ENCODE measurements at places on chromosomes 2 and 18.

- DNase-seq = no peak
Measured at GRCh38 chr2:142069251-142069888, 61.4 kb downstream of the LRP1B start.

GRCh38 chr2:24871852-24872333 lies 48.1 kb downstream of the ADCY3 start:
- no peak for DNase-seq

- no peak for DNase-seq
Measured at GRCh38 chr18:44957461-44957860, 276.8 kb downstream of the SETBP1 start.

DNA sequence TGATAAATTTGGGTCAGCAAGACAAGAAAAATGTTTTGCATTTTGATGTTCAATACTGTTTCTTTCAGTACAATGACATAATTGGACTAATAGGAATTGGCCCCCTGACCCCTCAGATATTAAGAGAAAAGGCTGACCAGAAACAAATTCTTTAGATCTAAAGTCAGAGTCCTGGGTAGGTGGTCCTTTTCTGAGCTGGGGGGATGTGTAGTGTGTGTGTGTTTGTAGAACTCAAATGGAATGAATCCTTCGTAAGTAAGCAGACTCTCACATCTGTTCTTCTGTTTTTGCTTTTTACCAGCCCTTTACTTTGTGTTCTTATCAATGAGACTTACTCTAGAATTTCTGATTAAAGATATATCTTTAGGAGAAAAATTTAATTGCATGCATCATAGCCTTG lies 327.7 kb downstream of the TGIF1 start:
- no peak for DNase-seq

GRCh38 chr2:25301453-25302352 lies 40.0 kb downstream of the DNMT3A start:
- DNase-seq = peak; percentile 87

- DNase-seq = no peak
Measured at GRCh38 chr2:206657087-206657486, 14.8 kb downstream of the FAM237A start.

DNA sequence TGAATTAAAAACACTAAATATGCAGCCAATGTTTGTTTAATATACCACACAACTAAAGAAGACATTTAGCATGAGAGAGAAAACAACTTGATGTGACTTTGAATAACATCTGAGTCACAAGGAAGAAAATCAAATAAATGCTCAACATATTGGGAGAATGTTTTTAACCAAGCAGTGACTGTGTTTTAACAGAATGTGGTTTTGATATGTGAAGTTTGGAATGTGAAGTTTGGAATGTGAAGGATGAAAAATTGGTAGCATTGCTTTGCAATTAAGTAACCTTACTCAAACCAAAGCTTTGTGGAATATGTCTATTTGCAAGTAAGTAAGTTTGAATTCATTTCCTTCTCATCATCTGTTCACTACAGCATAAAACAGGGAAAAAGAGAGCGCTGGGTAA lies 128.2 kb upstream of the DNAJC10 start:
- DNase-seq = peak; percentile 92

DNA sequence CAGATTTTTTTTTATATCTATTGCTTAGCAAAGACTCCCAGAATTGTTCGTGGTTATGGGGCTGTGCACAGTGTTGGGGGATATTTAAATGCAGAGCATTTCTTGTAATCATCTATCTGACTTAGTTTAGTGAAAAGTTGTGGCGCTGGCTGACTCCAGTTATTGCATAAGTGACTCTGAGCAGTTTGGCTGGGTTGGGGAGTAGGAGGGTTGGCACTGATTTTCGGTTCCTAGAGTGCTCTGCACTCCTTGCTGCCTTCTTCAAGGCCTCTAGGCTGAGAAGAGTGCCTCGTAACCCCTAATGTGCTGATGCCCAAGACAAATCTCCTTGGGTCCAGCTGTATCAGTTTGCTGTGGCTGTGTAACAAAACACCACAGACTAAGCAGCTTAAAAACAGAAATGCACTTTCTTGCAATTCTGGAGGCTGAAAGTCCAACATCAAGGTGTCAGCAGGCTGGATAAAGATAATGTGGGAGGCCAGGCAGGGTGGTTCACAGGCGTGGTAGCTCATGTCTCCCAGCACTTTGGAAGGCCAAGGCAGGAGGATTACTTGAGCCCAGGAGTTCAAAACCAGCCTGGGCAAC lies 6.5 kb upstream of the IMPA2 start:
- DNase-seq = no peak

- no peak for DNase-seq
Measured at GRCh38 chr2:205887637-205888036, 198.3 kb downstream of the INO80D start.

DNA sequence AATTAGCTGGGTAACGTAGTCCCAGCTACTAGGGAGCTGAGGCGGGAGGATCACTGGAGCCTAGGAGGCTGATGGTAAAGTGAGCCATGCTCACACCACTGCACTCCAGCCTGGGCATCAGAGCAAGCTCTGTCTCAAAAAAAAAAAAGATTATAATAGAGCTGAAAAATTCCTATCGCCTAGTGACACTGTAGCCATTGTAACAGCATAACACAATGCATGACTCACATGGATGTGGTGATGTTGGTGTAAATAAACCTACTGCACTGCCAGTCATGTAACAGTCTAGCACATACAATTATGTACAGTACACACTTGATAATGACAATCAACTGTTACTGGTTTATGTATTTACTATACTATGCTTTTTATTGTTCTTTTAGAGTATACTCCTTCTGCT lies 39.6 kb downstream of the MGAT4A start:
- DNase-seq = no peak

DNA sequence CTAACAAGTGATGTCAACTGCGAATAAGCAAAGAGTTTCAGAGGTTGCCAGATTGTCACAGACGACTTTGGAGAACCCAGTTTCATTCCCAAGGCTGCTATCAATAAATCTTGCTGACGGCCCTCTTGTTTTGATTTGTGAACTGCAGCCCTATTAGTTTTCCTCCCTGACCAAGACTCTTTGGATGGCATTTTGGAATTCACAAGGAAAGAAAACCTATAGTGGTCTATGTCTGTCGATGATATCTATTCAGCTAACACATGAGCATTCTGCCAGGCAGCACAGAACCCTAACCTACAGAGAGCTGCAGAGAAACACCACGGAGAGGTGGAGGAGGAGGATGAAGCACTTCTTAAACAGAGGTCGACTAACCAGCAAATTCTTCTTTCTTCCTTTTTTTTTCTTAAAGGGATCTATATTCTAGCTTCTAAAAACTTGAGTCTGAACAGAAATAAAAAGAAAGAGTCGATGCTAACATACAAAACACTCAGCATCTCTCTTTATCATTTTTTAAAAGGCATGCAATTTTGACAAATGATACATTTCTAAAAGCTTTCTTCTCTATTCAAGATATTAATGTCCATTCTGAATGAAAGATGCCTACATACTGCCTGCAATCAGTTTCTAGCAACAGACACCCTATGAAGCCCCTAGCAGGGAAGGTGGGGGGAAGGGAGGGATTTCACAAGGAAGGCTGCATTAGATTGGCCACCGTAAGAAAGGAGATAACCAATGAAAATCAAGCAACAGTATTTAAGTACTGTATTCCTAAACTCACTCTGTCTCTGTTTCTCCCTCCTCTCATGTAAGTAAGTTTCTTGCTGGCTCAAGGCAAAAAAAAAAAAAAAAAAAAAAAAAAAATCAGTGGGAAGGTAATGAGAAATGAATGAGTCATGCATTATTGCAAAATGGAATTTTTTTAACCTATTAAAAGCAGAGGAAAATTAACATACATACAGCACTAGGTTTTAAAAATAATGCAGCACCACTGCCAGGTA lies 83.0 kb upstream of the CHRNA1 start:
- DNase-seq = peak; percentile 80

GRCh38 chr2:86562922-86563649 lies at the start of gene CHMP3:
Gene CHMP3 (minus strand): TSS chr2:86563443. CDS start chr2:86563348, 95 bp downstream.
- DNase-seq = peak; percentile 97

- no peak for DNase-seq
Measured at GRCh38 chr2:129884221-129884786, 95.2 kb upstream of the RAB6C start.

GRCh38 chr2:13676269-13676668 lies 956.2 kb upstream of the LRATD1 start:
- no peak for DNase-seq

DNA sequence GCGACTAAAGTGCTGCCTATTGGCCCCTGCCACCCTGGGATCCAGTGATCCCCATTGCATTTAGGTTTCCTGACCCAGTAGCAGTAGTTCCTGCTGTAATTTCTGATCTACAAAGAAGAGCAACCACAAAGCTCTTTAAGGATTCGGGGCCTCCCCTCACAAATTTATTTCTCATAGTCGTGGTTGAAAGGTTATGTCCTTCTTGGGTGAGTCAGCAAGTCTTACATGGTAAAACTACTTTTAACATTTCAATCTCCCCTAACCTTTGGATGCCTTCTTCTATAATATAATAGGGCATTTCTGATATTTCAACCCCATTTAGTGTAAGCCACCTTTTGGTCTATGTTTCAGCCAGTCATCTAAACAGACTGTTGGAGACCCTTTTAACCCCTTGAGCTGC lies 14.9 kb downstream of the PIKFYVE start:
- DNase-seq = peak; percentile 67

GRCh38 chr2:174785481-174785880 lies 21.2 kb upstream of the CHRNA1 start:
- no peak for DNase-seq

DNA sequence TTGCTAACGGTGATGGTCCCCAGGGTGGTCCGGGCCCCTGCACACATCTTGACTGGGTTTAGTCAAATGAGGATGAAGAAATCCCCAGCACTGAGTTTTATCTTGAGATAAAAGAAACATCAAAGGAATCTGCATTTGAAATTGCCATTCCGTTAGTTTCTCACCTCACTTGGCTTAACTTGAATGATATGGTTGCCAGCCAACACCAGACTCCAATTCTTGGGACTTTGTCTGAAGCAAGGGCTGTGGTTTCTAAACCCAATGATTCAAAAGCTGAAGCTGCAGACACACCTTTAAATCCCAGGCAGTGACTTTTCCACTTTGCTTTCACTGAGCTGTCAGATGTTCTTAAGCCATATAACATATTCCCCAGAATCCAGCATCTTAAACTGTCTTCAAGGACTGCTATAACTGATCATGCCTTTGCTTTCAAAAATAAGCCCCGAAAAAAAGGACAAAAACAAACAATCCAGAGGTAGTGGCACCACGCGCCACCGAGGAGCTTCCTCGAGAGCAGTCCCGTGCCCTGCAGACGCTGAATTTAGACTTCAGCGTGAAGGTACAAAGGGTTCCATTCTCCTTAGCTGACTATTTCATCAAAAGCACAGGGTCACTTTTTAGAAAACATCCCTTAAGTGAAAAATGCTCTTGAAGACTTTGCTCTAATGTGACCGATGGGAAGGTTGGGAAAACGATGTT lies 189.3 kb downstream of the HDAC4 start:
- DNase-seq = no peak

DNA sequence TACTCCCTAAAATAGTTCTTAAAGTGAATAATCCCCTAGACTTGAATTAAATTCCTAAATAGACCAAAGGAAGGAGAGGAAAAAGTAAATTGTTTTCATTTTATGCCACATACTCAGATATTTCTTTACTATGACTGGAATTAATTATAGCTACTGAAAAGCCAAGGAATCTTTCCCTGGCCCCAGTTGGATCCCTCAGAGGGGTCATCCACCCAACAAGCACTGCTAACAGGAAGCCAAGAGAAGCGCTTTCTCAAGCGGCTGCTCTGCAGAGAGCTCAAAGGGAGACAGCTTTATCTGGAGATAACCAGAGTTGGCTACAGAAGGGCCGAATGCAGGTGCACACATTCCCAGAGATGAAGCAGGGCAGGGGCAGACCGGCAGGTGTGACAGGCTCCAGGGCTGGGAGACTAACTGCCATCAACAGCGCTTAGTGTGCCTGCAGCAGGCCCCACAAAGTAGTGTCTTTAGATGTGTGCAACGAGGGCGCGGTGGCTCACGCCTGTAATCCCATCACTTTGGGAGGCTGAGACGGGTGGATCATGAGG lies 51.1 kb downstream of the POLR1A start:
- DNase-seq = no peak

- no peak for DNase-seq
Measured at GRCh38 chr18:69205925-69206324, 194.8 kb upstream of the DOK6 start.

DNA sequence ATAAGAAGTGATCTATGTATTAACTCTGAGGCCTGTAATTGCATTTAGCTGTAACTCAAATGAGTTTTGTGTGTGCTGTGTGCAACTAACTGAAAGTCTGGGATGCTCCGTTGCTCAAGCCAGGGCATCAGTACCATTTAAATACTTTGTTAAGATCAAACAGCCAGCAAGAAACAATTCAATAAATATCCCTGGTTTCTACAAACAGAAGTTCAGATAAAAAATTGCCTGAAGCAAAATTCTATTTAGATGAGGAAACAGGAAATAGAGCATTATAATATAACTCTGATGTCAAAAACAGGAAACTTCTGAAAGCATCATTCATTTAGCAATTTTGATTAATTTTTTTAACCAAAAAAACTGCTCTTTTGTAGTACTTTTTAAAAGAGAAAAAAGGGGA lies 18.9 kb upstream of the SLC38A11 start:
- DNase-seq = peak; percentile 53

GRCh38 chr18:58298251-58299134 lies 254.5 kb downstream of the NEDD4L start:
- DNase-seq = no peak

DNA sequence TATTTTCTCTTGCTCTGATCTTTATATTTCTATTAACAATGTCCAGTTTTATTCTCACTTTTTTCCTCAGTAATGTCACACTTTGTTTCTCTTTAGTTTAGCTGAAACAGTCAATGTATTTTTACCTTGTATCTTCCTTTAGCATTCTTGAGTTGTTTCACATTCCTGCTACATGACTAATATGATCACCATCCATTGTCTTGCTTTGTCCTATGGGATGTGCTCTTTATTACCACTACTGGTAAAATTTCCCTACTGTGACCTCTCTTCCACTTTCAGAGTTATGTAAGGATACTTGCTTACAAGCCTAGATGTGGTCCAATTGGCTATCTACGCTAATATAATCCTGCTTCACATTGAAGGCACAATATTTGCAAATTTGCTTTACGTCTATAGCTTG lies 457.9 kb downstream of the PIK3C3 start:
- DNase-seq = no peak

GRCh38 chr18:46276748-46277147 lies 172.6 kb downstream of the HAUS1 start:
- DNase-seq = no peak

GRCh38 chr2:208306291-208306690 lies 40.2 kb downstream of the PIKFYVE start:
- DNase-seq = peak; percentile 30

DNA sequence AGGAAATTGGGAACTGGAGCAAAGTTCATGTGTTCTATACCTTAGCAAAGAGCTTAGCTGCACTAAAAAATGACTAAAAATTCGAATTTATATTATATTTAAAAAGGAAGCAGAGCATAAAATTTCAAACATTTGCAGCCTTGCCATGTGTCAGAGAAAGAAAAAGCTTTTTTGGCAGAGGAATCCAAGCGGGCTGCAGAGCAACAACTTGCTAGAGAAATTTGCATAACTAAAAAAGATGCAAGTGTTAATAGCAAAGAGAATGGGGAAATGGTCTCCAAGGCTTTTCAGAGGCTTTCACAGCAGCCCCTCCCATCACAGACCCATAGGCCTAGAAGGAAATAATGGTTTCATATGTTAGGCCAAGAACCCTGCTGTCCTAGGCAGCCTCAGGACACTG lies 1315.9 kb downstream of the DSC3 start:
- no peak for DNase-seq

- no peak for DNase-seq
Measured at GRCh38 chr2:8535821-8536685, 145.8 kb upstream of the ID2 start.

- no peak for DNase-seq
Measured at GRCh38 chr2:104502901-104503300, 351.0 kb upstream of the POU3F3 start.

GRCh38 chr2:26067980-26068507 lies 34.2 kb downstream of the RAB10 start:
- no peak for DNase-seq
